EL (cell line): ENCODE measurements at places on chromosomes 3 and 15.

DNA sequence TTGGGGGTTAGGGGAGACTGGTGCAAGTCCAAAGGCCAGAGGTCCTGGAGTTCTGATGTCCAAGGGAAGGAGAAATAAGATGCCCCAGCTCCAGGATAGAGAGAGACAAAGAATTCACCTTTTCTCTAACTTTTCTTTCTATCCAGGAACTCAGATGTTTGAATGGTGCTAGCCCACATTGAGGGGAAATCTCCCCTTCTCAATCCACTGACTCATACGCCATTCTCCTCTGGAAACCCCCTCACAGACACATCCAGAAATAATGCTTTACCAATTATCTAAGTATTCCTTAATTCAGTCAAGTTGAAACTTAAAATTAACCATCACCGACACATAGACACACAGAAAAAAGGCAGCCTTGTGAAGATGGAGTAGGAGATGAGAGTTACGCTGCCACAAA is 1085.2 kb downstream of the NSUN3 start:
- no peak for DNase-seq

GRCh38 chr3:46127503-46127902 is 80.6 kb downstream of the CCR1 start:
- DNase-seq = peak; percentile 91

- no peak for DNase-seq
Measured at GRCh38 chr3:46736006-46736872, 18.6 kb upstream of the PRSS50 start.

DNA sequence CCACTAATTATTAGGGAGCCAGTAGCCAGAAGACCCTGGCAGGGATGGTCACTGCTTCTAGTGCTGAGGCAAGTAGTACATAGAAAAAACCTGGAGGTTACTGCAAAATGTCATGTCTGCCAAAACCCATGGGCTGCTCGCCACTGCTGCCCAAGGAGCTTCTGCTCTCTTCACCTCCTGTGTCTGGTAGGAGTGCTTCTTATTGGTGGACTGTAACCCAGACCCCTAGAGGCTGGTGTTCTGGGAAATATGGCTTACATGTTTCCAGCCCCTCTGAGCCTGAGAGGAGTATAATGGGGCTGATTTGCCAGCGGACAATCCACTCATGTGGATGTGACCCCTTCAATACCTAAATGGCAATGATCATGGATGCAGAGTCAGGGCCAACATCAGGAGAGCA is 286.4 kb downstream of the EPHB1 start:
- DNase-seq = no peak

DNA sequence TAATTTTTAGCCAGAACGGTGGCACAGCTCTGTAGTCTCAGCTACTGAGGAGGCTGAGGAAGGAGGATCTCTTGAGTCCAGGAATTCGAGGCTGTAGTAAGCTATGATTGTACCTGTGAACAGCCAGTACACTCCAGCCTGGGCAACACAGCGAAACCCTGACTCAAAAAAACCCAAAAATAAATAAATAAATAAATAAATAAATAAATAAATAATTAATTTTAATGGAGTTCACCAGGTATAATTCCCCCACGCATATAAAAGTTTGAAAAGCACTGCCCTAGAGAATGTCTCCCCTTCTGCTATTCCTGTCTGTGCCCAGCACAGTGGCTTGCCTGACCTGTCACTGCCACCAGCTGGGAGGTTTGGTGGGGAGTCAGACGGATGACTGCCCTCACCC is 4.2 kb upstream of the RLBP1 start:
- no peak for DNase-seq
